ENCODE measurements at places on chromosomes 5 and 9.

GRCh38 chr9:68780380-68780712, 75.3 kb downstream of the PIP5K1B start:
- DNase-seq, result no peak

GRCh38 chr5:150114773-150115408, 28.5 kb upstream of the CSF1R start:
- no peak for DNase-seq

- DNase-seq, result no peak
Measured at GRCh38 chr5:79062436-79062835, 7.0 kb downstream of the DMGDH start.

DNA sequence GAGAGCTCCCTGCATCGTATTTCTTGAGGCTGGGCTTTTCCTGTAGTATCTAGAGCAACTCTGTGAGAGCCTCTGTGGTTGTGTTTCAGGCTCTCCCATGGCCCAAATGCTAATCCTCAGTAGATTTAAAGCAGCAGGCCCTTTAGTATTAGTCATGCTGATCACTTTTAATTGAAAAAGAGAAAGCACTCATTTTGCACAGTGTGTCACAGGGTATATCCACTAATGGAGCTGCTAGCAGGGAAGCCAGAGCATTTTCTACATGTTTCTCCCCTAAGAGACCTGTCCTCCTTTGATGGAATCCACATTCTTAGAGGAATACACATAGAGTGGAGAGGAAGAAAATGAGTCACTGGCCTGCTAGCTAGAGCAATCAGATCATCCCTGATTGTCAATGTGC, 348.5 kb downstream of the TMEM232 start:
- no peak for DNase-seq

DNA sequence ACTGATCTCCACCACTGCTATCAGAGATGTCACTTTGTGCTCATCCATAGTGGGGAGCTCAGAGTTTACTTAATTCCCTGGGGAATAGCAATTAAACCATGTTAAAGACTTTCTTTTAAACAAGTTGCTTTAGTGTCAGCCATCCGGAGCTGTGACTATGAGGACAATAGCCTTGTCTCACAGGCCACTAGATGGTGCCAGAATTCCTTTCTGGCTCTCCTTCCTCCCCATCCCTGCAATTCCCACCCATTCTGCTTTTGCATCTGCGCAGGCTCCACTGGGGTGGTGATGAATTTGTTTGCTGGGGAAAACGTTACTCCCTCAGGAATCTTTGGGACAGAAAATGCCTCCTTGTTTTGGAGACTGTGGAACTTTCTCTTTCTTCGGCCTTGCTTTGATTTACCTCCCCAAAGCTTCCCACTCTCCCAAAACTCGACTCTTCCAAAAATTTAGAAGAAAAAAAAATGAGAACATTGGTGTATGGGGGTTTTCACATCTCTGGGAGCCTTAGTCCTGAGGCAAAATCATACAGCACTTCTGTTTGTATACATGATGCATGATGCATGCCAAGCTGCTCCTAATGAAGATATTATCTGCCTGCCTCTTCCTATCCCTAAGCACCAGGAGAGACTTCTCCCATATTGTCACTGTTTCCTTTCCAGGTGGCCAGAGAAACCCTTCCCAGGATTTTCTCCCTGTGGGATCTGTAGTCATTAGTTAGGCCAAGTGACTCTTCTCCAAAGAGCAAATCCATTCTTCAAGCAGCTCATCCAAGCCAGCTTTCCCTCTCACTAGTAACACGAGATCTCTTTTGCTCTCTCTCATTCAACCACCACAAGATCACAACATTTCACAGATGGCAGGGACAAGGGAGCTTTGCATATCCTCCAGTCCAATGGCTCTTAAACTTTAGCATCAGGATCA, 466.1 kb downstream of the TLR4 start:
- DNase-seq, result no peak

All from Right ventricle myocardium inferior (tissue), 1 donor.